ENCODE measurements at places on chromosomes 7 and 10.

GRCh38 chr7:93352881-93353280 lies 120.7 kb downstream of the VPS50 start:
- DNase-seq, result no peak

GRCh38 chr10:7567911-7568620 lies 98.7 kb downstream of the ITIH5 start:
- DNase-seq, result no peak

DNA sequence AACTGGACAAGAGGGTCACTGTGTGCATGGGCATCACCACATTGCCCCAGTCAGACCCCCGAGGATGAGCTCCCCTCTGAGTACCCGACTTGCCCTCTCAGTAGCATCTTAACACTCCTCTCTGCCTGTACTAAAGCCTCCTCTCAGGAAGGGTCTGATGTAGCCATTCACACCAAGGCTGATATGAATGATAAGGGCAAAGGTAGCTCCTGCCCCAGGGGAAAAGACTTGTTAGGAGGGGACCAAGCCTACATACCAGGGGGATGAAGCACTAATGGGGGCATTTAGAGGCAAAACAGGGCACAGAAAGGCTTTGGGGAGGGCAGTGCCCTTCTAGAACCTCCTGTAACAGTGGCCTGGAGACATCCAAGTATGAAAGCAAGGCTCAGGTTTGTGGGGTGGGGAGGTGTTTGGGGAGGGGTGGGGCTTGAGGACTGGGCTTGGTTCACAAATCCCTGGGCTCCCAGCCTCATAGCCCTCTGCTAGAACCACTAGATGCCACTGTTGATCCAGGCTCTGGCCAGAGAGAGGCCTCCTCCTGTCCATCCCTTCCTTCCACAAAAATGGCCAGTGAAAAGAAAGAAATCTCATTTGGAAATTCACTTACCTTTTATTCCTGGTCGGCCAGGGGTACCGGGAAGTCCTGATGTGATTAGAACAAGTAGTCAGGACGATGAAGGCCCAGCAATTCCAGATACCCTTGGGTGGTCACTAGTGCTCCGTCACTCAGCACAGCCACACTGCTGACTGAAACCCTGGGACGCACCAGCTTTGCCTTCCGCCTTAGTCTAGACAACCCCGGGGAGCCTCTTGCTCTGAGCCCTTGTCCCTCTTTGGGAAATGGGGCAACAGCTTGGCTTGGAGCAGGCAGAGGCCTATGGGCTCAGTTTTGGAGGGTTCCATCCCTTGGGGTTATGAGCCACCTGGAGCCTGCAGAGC lies 40.3 kb downstream of the COL17A1 start:
- DNase-seq, result no peak

- no peak for DNase-seq
These were observed 162.9 kb upstream of the AOAH start for GRCh38 chr7:36887233-36887632.

DNA sequence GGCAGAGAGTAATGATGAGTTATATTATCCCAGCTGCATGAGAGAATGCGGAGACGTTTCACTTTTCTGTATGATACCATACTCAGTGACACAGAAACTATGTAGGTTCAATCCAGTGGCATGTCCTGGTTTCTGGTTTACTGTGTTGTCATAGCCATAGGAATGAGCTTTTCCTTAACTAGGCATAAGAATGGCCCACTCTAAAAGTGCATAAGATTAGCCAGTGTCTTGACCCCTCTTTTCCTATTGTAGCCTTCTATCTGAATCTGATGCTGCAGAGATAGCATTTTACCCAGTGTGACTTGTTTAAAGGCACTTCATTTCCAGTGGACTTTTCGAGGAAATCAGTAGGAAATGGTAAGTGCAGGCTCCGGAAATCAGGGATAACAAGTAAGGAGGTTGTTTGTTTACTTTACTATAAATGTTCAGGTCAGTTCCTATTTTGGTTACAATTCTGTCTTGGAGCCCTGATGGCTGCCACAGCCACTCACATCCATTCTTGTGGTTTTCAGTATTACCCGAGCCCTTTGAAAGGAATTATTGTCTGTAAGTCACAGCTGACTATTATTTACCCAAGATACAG lies 70.5 kb downstream of the SEMA3A start:
- DNase-seq, result no peak

- DNase-seq, result no peak
These were observed 53.0 kb downstream of the JCAD start for GRCh38 chr10:30006410-30006809.

- no peak for DNase-seq
These were observed 217.5 kb downstream of the SFMBT2 start for GRCh38 chr10:7193369-7193768.

- no peak for DNase-seq
These were observed 10.7 kb downstream of the GDF2 start for GRCh38 chr10:47332946-47333345.

- no peak for DNase-seq
These were observed 247.7 kb downstream of the PRKG1 start for GRCh38 chr10:51321980-51322379.

- no peak for DNase-seq
These were observed 355.3 kb downstream of the ARL4A start for GRCh38 chr7:13042605-13043236.

GRCh38 chr7:80940539-80941207 lies 21.8 kb upstream of the SEMA3C start:
- no peak for DNase-seq

- no peak for DNase-seq
These were observed 33.8 kb downstream of the SLC26A4 start for GRCh38 chr7:107694386-107694785.

DNA sequence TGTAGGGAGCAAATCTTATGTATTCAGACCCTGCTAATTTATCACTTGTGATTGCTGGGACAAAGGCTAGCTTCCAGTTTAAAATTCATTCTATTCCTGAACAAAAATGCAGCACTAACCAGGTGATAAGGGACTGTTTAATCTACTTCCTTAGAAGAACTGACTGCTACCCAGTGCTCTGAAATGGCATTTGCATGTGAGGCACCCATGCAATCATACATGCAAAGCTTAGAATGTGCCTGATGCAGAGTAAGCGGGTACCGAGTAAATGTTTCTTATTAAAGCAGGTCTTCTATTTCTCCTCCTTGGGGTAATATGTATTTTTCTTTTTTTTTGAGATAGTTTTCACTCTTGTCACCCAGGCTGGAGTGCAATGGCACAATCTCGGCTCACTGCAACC lies 54.5 kb downstream of the NEURL1 start:
- no peak for DNase-seq

DNA sequence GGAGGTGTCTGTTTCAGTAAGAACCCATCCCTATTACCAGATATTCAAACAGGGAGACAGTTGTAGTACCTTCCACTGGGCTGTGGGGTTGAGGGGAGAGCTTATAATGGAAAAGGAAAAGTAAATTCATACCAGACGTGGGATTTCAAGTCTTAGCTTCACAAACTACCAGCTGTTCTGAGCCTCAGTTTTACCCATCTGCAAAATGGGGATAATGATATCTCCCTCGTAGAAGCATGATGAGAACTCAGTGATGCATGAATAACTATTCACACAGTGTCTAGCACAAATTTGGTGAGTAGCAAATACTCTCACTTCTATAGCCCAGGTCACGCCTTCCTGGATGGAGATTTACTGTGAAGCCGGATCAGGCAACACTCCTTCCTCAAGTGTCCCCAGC lies 29.1 kb upstream of the IKZF1 start:
- no peak for DNase-seq

- DNase-seq, result no peak
These were observed 242.2 kb upstream of the GRB10 start for GRCh38 chr7:51024867-51025266.

DNA sequence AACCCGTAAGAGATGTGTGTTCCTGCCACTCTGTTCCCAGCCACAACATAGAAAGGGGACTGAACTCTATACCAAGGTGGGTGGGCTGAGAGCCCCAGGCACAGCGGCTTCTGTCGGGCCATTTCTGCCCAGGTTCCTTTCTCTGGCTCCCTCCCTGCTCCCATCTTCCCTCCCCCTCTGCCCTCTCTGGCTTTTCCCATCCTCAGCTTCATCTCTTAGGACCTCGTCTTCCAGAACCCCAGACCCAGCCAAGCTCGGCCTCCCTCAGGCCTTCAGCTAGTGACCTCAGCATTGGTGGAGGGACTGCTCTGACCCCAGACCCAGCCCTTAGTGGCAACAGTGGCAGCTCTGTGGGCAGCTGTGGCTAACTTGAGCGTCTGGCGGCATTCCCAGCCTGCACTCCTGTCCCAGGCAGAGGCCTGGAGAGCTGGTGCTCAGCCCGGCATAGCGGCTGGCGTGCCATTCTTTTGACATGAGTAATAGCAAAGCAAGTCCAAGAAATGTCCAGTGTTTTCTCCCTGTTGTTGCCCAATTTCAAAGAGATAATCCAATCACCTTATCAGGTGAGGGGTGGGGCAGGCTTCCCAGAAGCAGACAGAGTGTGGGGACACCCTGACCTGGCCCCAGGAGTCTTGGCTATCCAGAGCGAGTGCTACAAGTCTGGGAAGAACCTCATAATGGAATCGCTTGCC lies 15.9 kb downstream of the PTPRE start:
- no peak for DNase-seq

- DNase-seq, result no peak
These were observed 25.6 kb downstream of the PPIF start for GRCh38 chr10:79372871-79373270.

DNA sequence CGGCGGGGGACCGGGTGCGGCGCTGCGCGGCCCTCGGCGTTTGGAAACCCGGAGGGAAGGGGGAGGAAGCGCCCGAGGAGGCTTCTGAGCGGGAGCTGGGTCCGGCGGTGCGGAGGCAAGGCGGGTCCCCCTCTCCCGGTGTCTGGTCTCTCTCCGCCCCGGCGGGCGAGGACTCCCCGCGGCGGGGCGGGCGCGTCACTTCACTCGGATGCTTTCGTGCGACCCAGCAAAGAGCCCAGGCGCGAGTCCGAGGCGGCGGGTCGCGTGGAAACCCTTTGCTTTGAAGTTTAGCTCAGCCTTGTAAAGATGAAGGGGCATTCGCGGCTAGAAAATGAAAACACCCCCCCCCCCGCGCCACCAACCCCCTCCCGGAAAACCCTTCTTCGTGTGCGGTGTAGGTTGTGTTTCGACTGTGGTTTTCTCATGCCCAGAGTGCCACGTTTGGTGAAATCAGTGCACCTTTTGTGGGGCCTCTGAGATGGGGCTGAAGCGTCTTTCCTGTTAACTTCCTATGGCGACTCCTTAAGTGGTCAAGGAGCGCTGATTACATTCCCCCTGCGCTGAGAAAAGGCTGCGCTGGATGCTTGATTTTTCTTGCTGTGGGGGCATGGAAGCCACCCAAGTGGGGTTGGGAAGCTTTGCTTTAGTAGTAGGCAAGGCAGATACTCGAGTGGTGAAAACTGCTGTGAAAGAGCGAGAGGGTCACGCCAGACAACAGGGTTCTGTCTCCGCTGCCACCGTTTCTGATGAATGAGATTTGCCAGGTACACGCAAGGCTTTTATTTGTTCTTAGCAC lies 876 bp downstream of the GNAI1 start:
- DNase-seq, result no peak

Data from GM12891 (cell line).